CD4-positive, alpha-beta T cell treated with Interleukin-6 for 4 hours (primary cell): ENCODE measurements at places on chromosomes 7 and 10.
A peak's percentile ranks its signal among the peaks of the same experiment; 100 is the strongest.

DNA sequence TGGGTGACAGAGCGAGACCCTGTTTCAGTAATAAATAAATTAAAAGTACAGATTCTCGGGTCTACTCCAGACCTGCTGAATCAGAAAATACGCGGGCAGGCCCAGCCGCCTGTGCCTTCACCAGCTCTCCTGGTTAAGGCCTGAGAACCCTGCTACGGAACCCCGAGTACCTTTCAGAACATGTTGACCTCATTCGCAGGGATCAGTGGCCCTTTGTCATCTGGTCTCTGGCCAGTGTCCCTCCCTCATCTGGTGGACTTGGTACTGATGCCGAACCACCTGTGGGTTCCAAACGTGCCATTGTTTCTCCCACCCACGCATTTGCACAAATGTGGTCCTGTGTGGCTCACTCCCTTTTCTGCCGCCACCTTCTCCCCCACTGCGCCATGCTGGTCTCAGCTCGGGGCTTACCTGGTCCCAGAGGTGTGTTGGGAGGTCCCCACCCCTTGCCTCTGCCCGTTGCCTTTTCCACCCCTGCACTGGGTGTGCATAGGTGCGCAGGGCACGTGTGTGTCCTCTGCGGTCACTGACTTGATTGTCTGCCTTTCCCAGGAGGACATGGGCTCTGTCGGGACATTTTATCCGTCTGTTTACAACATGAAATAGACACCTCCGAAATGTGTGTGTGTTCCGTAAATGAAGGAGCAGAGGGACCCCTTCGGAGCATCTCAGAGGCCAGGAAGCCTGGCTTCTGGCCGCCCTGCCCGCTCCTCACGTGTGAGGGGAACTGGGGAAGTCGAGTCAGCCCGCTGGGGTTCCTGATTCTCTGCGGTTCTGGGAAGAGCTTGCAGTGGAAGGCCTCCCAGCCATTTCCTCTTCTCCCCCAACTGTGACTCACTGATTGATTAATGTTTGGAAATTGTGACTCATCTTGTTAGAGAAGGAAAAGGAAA, 135.2 kb downstream of the CUX1 start:
- DNase-seq, result no peak

DNA sequence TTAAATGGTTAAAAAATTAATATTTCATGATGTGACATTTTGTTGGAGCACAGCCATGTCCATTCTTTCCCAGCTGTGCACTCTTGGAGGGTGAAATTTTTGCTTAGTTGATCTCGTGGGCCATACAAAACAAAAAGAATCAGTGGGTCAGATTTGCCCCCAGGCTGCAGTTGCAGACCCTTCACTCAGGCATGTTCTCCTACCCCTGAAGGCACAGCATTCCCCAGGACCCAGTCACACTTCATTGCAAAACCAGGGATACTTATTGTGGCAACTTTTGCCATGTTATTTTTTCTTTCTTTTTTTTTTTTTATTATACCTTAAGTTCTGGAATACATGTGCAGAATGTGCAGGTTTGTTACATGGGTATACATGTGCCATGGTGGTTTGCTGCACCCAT, 6.0 kb downstream of the TAS2R40 start:
- no peak for DNase-seq

GRCh38 chr10:124283215-124283948, 135.3 kb downstream of the OAT start:
- DNase-seq, result no peak

DNA sequence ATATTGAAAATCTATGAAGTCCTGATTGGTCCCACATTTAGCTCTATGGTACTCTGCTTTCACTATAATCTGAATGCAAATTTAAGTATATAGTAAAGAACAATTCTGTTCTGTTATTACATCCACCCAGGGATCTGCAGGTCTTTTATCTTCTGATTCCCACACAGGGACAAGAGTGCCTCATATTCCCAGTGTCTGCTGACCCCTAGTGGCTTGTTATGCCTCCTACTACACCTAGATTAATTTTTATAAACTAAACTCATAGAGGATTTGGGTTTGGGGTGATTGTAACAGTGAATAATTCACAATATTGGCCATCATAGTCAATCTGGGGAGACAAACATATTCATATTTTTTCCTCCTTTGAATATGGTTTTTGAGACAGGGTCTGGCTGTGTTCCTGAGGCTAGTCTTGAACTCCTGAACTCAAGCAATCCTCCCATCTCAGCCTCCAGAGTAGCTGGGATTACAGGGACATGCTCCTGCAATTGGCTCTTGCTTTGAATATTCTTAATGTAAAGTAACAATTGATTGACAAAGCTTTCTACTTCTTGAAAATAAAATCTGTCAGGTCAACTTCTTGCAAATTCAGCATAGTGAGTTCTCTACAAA, 282.1 kb downstream of the KCND2 start:
- DNase-seq, result no peak

DNA sequence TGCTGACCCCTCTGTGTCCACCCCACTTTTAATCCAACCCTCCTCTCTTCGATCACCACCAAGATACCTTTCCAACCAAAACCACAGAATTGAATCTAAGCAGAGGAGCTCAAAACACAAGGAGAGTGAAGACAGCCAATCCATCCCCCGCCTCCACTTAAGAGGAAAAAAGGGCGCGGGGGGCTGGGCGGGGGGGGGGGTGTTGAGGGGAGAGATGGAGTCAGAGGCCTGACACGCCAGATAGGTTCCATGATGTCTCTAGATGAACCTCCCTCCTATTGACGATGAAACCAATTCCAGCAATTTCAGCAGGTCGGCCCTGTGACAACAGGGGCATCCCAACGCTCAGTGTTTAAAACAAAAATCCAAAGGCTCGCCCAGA, 1.3 kb downstream of the SORBS1 start:
- no peak for DNase-seq

DNA sequence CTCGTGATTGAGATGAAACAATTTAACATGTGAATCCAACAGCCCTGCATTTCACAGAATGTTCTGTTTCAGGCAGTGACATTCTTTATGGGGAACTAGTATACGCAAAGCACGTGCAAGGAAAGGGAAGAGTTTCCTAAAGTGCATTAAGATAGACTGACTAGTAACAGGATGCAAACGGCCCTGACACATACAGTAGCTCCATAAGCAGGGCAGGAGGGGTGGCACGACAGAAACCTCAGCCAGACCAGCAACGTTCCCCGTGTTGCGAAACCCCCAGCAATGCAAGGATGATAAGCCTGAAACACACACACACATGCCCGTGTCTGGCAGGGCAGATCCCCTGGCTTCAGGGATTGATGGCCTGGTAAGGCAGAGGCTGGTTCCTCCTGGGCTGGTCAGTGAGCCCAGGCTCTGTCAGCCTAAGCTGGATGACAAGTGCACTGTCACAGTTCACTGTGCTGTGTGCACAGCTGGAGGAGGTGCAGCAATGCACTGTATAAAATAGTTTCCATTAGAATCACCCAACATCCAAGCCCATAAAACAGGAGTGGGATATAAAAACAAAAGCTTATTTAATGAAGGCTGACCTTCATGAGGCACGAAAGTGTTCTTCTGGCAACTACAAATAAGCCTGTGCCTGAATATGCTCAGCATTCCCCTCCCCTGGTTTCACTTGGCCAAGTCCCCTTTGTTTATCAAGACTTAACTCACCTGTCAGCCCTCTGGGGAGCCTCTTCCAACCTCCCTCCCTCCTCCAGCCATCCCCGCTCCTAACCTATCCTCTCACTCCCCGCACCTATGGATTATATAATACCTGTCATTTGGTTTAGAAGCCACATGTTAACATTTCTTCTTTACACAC, 88.8 kb downstream of the GSAP start:
- no peak for DNase-seq

GRCh38 chr10:75379212-75379724, 22.3 kb downstream of the ZNF503 start:
- DNase-seq, result no peak

DNA sequence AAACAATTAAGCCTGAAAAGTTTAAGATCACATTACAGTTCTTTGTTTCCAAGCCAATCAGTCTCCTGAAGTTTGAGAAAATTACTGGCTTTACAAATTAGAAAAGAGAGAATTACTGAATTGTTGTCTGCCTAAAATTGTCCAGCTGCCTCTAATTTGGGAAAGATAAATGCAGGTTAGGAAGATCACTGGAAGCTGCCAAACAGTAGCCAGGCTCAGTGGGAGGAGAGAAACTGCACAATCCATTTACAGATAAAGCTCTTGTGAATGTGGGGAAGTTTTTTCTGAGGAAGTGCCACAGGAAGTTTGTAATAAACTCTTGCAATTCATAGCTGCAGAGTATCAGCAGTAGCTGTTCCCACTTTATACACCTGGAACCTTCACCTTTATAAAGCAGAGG, 100.7 kb downstream of the IQUB start:
- DNase-seq, result no peak

GRCh38 chr7:84216472-84216871, 21.9 kb upstream of the SEMA3A start:
- DNase-seq, result no peak

DNA sequence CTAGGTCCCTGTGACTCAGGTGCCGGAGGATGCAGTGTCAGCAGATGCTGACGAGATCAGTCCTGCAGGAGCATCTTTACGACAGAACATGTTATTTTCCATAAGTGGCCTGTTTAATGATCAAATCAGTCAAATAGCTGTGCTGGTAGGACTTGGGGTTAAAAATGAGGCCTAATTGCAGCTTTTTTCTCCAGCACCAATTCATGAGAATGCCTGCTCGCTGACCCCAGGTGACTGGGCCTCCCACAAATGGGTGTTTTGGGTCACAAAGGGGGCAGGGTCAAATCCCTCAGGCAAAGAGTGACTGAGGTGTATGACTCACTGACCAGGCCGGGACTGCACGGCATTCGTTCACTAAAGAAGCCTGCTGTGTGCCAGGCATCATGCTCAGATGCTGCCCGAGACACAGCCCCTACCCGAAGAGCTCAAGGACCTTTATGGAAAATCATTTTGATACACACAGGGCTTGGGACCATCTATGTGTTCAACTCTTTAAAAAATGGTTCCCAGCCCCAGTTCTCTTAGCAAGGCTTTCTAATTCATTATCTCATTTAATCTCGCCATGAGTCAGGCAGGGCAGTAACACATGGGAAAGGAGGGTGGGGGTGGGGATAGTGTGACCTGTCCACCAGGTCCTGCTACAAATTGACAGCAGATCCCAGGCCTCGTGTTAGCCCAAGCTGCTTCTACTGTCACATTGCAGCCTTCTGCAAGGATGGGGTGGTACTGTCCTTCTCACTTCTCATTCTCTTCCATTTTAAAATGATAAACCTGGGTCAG, 21.1 kb downstream of the ZNF775 start:
- no peak for DNase-seq

DNA sequence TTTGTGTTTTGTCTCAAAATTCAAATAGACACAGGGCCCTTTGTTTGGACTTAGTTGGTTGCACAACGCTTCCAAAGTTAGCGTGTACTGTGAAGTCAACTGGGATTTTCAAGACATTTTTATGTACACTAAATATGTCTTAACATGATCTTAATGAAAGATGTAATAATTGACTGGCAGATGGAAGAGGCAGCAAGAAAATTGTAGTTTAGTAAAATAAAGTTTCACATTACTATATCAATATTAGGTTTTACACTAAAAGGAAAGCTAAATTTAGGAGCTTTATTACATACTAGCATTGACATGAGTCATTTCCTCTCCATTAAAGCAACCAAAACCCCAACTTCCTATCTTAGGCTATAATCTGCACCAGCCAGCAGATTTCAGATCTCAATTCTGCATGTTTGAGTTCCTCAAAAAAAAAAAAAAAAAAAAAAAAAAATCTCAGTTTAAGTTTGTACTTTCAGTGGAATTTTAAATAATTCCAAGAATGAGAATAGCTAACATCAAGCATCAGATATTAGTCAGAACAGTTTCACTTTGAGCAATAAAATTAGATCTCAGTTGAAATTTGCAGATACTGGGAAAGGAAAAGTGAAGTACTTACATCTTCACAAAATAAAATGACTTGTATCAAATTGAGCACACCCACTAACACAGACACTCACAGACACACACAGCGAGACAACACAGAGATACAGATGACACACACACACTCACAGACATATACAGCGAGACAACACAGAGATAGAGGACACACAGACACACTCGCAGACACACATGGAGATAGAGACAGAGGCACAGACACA, 346.6 kb upstream of the KLF6 start:
- DNase-seq, result peak; percentile 43

DNA sequence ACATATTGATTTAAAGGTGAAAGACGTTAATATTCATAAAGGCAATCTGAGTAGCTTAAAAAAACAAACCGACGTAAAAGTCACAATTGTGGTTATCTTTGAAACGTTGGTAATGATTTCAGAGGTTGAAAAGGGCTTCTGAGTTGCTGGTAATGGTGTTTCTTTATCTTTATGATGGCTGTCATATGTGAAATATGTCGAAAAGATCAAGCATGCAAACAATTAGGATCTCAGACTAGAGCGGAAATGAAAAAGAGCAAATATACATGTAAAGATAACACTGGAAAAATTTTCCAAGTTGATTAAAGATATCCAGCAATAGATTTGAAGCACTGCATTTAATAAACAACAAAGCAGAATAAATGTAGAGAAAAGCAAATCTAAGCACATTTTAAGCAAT, 998.3 kb upstream of the MBL2 start:
- no peak for DNase-seq

DNA sequence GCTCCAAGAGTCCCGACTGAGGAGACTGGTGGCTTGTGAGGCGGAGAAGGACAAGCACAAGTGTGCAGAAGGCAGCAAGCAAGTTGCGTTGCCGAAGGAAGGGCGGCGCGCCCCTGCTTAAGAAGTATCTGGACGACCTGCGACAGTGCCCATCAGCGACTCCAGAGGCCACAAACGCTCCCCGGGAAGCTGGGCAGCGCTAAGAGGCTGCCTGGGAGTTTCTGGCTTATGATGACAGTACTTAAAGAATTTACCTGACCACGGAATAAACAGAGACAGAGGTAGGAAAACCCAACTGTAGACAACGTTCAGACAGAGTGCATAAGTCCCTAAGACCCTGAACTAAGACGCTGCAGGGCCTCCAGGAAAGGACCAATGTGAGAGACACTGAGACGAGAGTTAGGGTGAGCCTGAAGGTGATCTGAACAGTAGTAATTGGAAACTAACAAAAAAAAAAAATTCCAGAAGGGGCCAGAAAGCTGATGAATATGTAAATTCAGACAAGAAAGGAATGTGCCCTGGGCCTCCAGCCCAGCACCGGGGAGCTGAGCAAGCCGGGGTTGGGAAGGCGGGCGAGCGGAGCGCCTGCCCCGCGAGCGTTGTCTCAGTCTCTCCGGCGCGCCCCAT, 1.0 kb downstream of the OSBPL3 start:
- DNase-seq, result no peak

DNA sequence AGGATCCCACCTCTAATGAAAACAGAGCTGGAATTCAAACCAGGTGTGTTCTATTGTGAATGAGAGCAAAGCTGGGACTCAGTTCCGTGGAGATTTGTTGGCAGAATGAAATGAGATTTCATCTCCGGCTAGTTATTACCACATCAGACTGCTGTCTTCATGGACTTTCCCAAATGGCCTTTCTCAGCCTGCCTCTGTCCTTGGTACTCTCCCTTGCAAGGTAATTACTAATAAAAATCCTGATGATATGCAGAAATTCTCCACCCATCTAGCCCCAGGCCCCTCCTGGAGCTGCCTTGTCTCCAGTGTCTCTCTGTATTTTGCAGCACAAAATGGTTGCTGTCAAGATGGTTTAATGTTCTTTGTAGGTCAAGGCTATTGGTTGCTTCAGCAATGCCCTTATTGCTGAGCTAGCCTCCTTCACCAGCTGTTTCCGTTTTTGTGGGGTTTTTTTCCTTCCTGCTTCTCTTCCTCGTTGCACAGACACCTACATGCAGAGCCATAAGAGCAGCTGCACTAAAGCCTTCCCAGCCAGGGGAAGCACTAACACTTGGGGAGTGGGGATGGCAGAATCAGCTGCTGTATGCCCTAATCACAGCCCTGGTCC, 185.0 kb upstream of the GHITM start:
- no peak for DNase-seq

- no peak for DNase-seq
Measured at GRCh38 chr7:97381815-97382554, 264.5 kb downstream of the SDHAF3 start.
